AG04450 (cell line): ENCODE measurements at places on chromosomes 4 and X.

DNA sequence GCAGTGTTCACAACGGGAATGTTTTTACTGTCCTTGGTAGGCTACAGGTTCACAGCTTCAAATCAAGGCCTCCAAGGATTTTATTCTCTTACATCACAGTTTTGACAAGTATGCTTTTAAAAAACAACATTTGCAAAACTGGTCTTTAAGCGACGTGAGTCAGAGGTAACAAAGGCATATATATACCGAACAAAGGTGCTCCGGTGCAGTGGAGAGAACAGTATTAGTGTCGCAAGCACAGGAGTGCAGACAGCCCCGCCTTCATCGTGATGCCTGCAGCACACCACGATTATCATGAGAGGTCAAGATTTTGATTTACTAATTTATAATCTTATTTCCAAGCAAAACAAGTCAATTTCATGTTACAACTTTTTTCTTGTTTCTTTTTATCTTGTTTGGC lies 90.8 kb downstream of the GATB start:
- DNase-seq, result no peak

DNA sequence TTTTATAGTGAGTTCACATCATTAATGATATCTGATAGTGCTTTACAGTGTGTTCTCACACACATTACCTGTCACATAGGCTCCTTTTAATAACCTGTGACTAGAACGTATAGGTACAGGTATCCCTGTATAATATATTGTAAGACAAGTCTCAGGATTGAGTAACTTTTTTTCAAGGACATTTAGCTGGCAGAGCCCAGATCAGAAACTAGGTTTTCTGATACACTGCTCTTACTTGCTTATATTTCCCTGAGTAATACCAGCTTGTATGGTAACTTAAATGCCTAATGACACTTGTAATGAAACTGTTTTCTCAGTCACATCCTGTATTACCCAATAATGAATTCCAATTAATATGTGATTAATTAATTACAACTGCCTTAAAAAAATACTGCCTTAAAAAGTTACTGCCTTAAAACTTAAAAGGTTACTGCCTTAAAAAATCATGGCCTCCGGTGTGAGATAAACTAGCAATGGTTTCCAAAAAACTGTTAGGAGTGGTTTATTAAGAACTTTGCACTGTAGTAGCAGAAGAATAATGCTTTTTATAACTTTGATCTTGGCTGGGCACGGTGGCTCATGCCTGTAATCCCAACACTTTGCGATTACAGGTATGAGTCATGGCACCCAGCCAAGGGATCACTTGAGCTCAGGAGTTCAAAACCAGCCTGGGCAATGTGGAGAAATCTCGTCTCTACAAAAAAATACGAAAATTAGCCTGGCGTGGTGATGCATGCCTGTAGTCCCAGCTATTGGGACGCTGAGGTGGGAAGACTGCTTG lies 11.9 kb downstream of the COPS4 start:
- no peak for DNase-seq

- no peak for DNase-seq
Observed at GRCh38 chr4:185966997-185967775, 101.8 kb upstream of the TLR3 start.

DNA sequence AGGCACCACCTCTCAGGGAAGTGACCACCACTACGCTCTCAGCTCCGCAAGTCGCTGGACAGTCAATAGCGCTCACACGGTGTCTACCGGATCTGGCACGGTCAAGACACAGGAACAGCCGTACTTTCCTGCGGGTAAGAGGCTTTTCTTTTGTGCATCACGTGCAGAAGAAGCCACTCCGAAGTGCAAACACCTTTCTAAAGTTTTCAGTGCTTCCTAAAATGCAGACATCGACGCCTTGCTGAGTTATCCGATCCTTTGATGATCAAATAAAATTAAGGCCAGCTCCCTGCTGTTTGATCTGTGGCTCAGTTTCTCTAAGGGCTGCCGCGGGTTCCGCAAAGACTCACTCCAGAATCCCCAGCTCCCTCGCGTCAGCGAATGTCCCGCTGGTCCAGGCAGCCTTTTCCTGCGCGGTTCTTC lies 71.8 kb downstream of the FBXO8 start:
- no peak for DNase-seq

GRCh38 chr4:3412257-3413020 lies 29.3 kb upstream of the HGFAC start:
- no peak for DNase-seq

DNA sequence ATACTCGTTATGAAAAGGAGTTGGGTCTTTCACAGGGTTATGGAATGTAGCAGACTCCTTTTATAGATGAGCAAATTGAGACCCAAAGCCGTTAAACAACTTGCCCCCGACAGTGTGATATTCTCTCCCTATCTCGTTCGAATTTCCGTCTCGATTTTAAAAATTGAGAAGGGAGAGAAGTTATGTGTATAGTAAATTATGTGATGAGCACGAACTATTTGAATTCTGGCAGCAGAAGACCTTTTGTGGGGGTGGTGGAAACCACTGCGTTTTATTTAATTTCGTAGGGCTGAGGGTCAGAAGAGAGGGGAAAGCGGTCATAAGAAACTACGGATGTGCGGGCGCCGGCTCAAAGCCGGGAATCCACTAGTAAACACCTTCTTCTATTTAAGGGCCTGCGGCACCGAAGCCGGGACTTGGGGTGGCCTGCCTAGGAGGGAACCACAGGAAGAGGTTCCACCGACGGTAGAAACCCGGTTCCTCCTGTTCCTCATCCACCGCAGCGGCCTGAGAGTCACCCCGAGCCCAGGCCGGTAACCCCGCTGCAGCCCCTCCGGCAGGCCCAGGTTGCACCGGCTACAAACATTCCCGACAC lies 1.5 kb upstream of the DDX3X start:
- DNase-seq, result no peak

DNA sequence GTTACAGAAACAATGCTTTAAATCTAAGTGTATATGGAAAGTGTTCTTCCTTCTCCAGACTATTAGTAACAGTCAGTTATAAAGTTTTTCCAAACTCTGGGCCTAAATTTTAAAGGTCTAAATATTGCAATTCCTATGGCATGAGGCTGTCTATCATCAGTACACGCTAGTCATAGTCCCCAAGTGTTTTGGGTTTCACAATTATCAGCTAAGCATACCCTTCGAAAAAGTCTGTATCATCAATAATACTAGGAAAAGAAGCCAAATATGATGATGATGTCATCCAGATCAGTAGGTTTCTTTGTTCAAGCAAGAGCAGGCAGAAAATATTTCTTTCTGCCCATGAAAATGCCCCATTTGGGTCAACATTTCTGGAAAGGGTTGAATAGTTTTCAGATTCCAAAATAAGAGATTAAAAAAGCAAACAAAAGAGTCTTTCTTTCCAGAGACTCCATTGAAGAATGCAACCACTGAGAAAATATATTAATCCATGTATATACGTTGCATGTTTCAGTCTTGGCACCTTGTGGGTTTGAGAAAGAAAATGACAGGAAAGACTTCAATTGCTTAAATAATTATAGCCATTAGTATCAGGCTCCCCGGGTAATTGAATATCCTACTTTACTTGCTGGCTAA lies 173.8 kb downstream of the CAMK2D start:
- no peak for DNase-seq

GRCh38 chr4:83643036-83643435 lies 107.1 kb downstream of the GPAT3 start:
- DNase-seq, result no peak

DNA sequence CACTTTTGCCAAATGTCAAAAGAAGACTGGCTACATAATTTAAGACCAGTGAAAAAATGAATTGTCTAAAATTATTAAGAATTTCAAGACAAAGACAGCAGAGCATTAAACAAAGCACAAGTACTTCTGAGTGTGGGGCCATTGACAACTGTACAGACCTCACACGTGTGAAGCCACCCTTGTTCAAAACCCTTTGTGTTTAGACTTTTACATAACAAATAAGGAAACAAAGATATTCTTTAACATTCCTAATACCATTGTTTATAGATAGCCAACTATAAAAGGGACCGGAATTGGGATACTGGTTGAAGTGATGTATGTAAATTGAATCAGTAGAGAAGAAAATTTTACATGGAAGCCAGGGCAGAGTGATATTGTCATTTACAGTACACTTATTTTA lies 624.2 kb downstream of the PCDH18 start:
- no peak for DNase-seq

DNA sequence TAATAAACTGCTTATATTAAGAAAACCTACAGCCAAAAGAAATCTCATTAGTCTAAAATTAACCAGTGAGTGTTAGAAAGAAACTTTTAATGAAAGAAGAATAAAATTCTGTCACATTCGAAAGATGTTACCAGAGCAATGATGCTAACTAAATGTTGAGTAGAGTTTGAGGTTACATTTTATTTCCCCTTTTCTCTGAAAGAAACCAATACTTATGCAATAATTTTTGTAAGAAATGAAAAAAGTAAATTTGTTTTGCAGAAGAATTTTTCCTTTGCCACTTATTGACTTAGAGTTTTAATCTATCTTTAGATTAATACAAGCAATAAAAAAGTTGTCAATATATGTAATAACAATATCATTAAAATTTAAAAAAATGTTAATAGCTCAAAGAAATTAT lies 574.0 kb upstream of the GALNTL6 start:
- DNase-seq, result no peak

- no peak for DNase-seq
Observed at GRCh38 chr4:79175716-79176115, 150.1 kb downstream of the NAA11 start.
